Thoracic aorta (tissue), 2 donors: ENCODE measurements at places on chromosomes 7 and 10. TPM values are rescaled to one million over a fixed set of nuclear protein-coding genes. Genes with fewer than 3 reads are reported as not detected.

GRCh38 chr10:69569396-69569934 lies 3.8 kb downstream of the NEUROG3 start:
- no peak for DNase-seq

C7orf57 gene
- total RNA-seq: not detected

- no peak for DNase-seq
These were observed 18.5 kb upstream of the FAM133B start for GRCh38 chr7:92608380-92609322.

- no peak for DNase-seq
These were observed 194.8 kb upstream of the KMT2E start for GRCh38 chr7:104818961-104819880.

VENTX gene
- 9.5 TPM for total RNA-seq

DKK1 gene
- 0.78 TPM for total RNA-seq

- no peak for DNase-seq
These were observed 7.0 kb upstream of the GBX1 start for GRCh38 chr7:151174246-151175046.

DNA sequence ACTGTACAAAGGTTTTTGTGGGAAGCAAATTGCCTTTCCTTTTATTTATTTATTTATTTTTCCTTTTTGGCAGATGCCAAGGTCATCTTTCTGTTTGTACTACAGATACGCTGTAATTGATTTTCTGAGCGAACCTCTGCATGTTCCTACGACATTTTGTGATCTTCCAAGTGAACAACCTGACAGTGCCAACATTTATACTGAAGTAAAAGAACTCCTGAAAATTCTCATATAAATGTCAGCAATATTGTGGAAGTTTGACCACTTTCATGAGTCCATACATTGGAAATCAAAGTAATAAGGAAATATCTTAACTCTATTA lies 86.8 kb upstream of the EEPD1 start:
- no peak for DNase-seq

- peak; percentile 13 for DNase-seq
These were observed 25.9 kb downstream of the DGKI start for GRCh38 chr7:137820677-137821420.

CHST15 gene
- 34.0 TPM for total RNA-seq

DNA sequence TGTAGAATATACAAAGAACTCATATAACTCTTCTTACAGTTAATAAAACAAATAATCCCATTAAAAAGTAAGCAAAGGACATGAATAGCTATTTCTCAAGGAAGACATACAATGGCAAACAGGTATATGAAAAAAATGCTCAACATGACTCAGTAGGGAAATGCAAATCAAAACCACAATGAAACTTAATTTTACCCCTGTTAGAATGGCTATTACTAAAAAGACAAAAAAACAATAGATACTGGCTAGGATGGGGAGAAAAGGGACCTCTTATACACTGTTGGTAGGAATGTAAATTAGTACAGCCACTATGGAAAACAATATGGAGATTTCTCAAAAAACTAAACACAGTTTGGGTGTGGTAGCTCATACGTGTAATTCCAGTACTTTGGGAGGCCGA lies 37.8 kb downstream of the HERPUD2 start:
- DNase-seq: no peak

- DNase-seq: no peak
These were observed 86.5 kb downstream of the PAXIP1 start for GRCh38 chr7:154916381-154916780.

DNA sequence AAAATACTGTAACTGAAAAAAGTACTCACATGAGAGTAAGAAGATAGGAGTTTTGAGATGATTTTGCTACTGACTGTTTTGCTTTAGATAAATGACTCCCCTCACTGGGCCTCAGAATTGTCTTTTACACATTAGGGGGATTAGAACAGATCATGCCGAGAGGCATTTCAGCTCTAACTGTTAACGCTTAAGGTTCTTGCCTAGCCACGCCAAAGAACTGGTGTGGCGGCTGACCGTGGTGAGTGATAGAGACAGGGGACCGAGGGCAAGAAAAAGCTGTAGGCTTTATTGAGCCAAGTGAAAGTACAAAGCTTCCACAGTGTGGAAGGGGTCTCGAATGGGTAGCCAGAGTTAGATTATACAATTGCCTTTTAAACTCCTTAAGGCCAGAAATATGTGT lies 368.5 kb upstream of the MYO3A start:
- DNase-seq: no peak

GRCh38 chr10:49508654-49509053 lies 30.3 kb downstream of the ERCC6 start:
- DNase-seq: no peak

TWIST1 gene
- total RNA-seq: 26.0 TPM

- DNase-seq: no peak
These were observed 69.3 kb downstream of the ALOX5 start for GRCh38 chr10:45443101-45444009.

GRCh38 chr7:154503962-154504550 lies 451.9 kb downstream of the DPP6 start:
- DNase-seq: no peak

AGMO gene
- 3.0 TPM for total RNA-seq

VSTM4 gene
- 46.4 TPM for total RNA-seq

NRG3 gene
- total RNA-seq: 0.41 TPM

DNA sequence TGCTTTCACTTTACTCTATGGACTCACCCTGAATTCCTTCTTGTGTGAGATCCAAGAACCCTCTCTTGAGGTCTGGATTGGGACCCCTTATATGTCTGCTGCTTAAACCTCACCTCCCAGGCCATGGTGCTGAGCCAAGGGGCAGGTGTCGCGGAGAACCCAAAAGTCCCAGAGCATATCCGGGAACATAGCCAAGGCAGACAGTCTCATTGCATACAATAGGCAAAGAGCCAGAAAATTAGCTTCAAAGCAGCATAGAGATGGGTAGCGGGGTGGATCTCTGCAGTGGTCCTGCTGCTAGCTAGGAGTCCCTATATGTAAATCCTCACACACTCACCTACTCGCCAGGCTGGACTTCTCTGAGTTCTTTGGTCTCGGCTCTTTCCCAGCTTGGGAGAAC lies 5.5 kb downstream of the CCL24 start:
- no peak for DNase-seq

DNA sequence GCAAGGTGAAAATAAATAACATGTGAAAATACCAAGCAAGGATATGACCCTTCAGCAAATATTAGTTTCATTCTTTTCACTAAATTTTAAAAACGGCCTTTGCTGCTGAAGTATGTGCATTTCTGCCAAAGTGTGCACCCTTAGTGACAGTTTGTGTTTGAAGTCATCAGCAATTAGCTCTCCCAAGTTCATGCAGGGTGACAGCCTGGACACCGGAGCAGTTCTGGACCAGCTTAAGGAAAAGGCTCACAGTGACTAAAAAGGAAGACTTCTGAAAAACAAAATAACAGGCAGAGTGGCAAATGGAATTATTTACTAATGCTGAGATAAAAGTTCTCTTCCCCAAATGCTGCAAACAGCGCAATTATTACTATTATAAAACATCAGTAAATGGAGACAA lies 69.3 kb upstream of the NEBL start:
- no peak for DNase-seq

DNA sequence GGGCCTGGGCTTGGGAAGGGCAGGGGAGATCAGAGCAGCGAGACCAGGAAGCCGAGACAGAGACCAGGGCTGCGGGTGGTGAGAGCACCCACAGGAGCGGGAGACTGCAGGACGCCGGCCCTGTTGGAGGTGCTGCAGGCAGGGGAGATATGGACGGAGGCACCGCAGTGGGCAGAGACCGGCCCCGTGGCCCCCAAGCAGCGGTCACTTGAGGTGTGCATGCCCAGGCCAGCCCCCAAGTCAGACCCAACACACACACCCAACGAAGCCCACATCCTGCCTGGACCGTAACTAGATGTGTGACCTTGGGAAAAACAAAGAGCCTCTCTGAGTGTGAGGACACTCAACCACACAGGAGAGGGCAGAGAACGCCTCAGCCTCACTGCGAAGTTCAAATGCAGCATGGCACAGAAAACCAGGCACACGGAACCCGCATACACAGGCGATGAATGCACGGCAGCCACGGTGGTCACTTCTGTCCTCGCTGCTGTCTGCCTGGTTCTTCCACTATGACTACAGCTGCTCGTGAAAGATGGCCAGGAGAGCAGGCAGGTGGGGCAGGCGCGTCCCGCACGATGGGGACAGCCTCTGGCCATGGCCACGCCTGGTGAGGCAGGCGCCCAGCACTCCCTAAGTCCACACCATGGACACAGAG lies 214.7 kb downstream of the MAD1L1 start:
- DNase-seq: no peak

DNA sequence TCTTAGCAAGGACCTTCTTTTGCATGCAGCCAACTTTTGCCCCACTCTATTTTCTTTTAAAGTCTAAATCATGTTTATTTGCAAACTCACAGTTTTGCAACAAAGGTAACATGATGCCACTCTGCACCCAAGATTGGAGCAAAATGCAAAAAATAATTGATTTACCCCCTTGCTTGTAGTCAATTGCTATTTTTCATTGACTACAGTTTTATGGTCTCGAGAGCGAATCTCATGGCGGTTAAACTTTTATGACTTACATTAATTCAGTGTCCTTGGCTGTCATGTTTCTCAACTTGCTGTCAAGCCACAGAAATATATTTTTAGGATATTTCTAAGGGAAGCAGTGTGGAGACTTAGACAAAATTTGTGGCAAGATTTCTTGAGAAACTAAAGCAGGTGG lies 110.0 kb upstream of the JCAD start:
- DNase-seq: no peak

DNA sequence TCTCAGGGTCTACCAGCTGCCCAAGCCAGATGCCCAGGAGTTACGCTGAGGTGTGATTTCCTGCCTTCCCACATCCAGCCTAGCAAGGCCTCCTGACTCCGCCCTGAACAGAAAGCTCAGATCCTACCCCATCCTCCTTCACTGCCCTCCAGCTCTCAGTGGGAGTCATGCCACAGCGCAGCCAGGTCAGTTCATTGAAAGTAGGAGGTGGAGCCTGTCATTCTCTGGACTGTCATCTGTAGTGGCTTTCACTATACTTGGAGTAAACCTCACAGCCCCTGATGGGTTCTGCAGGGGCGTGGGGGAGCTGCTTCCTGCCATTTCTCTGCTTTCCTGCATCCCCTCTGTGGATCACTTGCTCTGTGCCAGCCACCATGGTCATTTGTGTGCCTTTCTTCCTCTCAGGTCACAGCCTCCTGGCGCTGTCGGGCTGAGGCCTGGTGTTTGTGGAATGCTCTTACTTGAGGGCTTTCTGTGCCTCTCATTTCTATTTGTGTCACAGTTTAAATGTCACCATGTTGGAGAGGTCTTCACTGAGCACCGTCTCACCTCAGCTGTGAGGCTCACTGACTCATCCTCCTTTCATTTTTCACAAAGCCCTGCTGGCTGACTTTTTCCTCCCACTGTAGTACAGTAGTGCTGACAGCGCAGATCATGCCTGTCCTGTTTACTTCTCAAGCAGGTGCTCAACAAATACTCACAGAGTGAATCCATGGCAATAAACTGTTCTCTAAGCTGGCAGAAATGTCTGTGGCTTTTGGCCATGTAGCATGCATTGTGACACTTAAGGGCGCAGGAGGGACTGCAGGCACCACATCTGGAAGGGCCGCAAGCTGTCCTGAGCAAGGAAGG lies 61.0 kb upstream of the TMEM248 start:
- no peak for DNase-seq

ZNF862 gene
- 17.3 TPM for total RNA-seq

GRCh38 chr10:61975391-61975932 lies 74.0 kb downstream of the ARID5B start:
- DNase-seq: no peak

ZNF425 gene
- total RNA-seq: 3.4 TPM

LDB3 gene
- 59.5 TPM for total RNA-seq

GRCh38 chr10:11414314-11415038 lies 197.0 kb downstream of the USP6NL start:
- DNase-seq: no peak

GRCh38 chr7:30238721-30239441 lies 45.5 kb upstream of the ZNRF2 start:
- no peak for DNase-seq
